CD4-positive, alpha-beta T cell treated with Interleukin-4 for 1 hour (primary cell): ENCODE measurements at places on chromosomes 16 and 17.

DNA sequence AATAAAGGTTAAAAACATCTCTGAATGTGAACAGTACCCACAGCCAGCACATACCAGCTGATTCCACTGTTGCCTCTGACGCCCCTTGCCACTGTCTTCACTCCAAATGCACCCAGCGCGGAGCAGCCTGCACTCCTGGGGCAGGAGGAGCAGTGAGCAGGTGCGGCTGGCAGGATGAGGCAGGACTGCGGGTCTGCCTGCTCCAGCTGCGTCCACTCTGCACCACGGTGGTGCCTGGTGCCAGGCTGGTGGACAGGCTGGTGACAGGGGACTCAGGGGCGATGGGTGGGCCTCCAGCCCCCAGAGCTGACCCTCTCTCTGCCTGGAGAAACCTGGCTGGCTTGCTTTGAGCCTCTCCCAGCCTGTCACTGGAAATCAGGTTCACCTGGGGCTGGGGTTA lies 9.4 kb downstream of the RAB40B start:
- no peak for DNase-seq

- no peak for DNase-seq
Measured at GRCh38 chr16:10069374-10069773, 112.9 kb downstream of the GRIN2A start.

GRCh38 chr17:78933025-78933958 lies 8.1 kb upstream of the TIMP2 start:
- peak; percentile 50 for DNase-seq

DNA sequence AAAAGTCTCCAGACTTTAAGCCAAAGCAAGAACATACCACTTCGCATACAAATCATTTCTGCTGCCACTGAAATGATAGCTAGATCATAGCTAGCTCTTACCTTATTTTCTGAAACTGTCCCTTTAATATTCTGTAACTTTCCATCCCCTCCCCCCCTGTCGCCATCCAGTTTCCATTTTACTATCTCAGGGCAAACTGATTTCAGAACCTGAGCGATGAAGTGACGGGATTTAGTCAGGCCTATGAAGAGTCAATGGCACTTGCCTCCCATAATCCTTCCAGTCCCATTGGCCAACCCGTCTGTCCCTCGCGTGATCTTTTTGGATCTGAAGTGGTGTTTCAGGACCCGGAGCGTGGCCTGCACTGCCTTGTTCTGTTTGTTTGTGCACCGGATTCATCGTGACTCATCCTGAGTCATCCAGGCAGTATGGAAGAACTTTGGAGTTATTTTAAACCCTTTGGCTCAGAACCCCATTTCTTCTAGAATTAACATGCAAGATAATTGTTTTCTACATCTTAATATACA lies 199.8 kb upstream of the CHMP6 start:
- peak; percentile 33 for DNase-seq

DNA sequence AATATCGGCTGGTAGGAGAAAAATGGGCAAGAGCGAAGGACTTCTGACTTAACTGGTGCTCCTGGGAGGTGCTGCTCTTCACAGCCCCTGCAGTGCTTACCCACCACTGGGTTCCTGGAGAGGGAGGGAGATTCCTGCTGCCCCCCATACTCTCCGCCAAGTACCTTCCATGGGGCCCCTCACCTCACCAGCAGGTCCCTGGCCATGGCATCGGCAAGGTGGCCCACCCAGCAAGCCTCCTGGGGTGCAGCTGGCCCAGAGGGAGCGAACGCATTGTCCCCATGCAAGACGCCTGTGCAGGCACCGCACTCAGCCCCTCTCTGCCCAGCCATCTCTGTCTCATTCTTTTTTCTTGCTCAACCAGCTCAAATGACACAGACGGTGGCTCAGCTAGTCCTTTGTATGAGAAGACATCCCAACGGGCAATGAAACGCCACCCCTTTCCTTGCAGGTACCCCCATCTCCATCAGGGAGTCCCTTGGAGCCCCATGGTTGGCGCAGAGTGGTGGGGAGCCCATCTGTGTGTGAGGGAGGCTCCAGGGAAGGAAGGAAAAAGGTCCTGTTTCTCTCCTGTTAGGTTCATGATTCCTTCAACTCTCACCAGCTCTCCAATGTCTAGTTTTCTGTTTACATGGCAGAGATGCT lies 9.6 kb upstream of the ALDH3A1 start:
- DNase-seq = no peak

DNA sequence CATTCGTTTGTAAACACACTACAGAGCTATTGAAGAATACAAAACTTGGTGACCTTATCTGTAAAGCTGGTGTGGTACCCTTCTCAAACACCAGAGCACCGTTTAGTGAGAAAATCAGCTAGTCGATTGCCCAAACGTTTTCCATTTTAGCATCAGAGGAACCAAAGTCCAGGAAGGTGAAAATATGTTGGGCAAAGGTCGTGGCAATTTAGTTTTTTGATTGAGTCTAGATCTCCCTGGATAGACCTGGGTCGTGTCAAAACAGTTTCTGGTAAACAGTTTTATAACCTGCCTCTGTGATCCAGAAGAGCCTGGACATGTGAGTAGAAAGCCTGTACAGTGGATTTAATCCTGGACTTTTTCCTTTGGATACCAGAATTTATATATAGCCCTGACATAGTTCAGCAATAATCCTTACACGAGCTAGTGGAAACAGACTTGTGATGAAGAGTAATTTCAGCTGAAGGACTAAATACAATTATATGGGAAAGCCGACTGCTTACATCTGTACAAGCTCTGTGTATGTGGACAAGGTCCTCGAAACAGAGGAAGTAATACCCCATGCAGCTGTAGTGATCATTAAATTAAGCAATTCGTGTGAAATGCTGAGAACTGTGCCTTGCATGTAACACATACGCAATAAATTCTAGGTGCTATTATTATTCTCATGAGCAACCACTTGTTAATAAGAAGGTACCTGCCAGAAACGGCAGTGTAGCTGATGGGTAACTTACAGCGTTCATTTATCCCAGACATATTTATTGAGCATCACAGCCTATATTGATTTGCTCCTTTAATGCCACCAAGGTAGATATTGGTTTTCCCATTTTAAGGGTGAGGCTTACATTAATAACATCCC lies 72.5 kb downstream of the MAP2K6 start:
- DNase-seq = no peak

GRCh38 chr16:24364596-24364995 lies 108.5 kb downstream of the CACNG3 start:
- no peak for DNase-seq

DNA sequence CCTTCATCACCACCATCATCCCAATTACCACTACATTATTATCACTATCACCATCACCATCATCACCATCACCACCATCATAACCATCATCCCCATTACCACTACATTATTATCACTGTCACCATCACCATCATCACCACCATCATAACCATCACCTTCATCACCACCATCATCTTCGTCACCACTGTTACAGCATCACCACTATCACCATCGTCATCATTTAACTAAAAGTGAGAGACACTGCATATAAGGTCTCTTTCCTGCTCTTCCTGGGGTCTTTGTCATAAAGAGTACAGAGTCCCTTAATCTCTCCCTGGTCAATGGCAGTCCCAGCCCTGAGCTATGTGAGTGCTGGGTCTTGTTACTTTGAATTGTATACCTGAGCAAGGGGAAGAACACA lies 133.5 kb downstream of the CMIP start:
- DNase-seq = peak; percentile 19

GRCh38 chr16:53784291-53784690 lies 80.3 kb downstream of the FTO start:
- no peak for DNase-seq

GRCh38 chr17:37373530-37374159 lies 2.1 kb upstream of the C17orf78 start:
- DNase-seq = peak; percentile 76

DNA sequence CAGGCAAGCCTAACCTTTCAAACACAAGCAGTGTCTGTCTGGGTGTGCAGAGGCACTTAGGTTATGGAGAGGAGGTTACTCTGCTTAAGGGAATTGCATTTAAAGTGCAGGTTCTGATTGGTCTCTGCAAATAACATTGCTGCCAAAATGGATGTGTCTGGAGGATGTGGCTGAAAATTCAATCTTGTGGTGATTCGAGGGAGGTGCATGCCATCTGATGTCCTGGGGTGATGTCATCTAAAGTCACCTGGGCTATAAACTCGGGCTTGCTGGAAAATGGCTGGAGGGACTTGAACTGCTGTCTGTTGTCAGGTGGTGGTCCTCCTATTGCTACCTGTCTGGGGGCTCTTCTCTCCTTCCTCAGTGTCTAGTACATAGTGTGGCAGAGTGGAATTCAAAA lies 28.3 kb upstream of the GPR139 start:
- DNase-seq = no peak

- DNase-seq = no peak
Measured at GRCh38 chr17:33848433-33848832, 406.7 kb upstream of the CCL2 start.

GRCh38 chr16:23082161-23082788 lies 67.0 kb downstream of the USP31 start:
- DNase-seq = no peak

- DNase-seq = no peak
Measured at GRCh38 chr17:65062171-65062915, 5.8 kb upstream of the GNA13 start.

DNA sequence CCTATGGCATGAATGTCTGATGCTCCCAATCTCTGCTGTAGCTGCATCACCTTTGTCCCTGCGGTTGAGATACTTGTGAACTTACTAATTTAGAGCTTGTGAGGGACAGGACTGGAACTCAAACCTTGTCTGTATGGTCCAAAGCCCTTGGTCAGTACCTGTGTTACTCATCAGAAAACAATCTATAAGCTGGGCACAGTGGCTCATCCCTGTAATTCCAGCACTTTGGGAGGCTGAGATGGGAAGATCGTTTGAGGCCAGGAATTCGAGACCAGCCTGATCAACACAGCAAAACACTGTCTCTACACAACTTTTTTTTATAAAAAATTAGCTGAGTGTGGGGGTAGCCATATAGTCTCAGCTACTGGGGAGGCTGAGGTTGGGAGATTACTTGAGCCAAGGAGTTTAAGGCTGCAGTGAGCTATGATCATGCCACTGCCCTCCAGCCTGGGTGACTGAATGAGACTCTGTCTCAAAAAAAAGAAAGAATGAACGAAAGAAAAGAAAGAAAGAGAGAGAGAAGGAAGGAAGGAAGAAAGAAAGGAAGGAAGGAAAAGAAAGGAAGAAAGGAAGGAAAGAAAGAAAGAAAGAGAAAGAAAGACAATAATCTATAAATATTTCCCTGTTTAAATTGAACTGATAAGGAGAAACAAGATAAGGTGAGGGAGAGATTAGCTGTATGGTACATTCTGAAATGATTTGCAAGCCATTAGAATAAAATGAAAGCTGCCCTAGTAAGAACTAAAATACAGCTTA lies 31.7 kb upstream of the MYH10 start:
- no peak for DNase-seq

- DNase-seq = no peak
Measured at GRCh38 chr16:87791295-87792204, 25.8 kb upstream of the KLHDC4 start.

GRCh38 chr16:10880594-10881452 lies 3.8 kb downstream of the CIITA start:
- DNase-seq = no peak

DNA sequence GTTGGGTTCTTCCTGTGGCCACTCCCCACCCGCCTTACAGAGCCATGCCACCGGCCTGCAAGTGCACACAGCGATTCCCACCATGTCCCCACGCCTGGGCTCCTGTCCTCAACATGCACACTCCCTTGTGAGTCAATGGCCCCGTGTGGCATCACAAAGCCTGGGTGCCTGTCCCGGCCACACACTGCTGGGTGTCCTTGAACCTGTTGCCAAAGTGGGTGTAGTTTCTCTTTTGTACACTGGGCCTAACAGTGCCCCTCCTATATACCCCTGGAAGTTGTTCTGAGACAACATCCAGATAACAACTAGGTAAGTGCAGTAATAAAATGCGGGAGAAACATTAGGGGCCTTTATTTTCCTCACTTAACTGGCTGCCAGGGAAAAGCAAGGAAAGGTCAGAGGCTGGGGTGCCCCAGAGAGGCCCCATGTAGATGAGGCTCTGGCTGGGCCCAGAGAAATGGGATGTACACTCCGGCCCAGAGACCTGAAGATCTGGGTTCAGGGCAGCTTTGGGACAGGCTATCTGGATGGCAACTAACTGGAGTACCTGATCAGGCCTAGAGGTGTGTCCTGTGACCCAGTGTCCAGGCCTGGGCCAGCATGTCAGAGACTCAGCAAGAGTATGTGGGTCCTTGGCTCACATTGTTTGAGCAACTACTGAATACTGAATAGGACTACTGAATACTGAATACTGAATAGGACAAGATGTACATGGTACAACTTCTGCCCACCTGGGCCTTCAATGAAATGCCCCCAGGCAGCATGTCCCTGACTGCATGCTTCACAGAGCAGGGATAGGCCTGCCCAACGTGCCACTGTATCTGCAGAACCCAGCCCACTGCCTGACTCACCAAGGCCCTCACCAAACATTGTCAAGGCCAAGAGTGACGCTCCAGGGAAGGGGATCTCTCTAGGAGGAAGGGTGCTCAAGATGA lies 8.3 kb downstream of the ABCC3 start:
- no peak for DNase-seq

GRCh38 chr17:81466564-81467472 lies 45.8 kb downstream of the ACTG1 start:
- no peak for DNase-seq

GRCh38 chr17:72520665-72521303 lies 400.0 kb downstream of the SOX9 start:
- no peak for DNase-seq

- no peak for DNase-seq
Measured at GRCh38 chr16:19130852-19131824, 17.4 kb downstream of the ITPRIPL2 start.

GRCh38 chr16:31876951-31877828 lies 3.6 kb downstream of the ZNF267 start:
- DNase-seq = peak; percentile 74

DNA sequence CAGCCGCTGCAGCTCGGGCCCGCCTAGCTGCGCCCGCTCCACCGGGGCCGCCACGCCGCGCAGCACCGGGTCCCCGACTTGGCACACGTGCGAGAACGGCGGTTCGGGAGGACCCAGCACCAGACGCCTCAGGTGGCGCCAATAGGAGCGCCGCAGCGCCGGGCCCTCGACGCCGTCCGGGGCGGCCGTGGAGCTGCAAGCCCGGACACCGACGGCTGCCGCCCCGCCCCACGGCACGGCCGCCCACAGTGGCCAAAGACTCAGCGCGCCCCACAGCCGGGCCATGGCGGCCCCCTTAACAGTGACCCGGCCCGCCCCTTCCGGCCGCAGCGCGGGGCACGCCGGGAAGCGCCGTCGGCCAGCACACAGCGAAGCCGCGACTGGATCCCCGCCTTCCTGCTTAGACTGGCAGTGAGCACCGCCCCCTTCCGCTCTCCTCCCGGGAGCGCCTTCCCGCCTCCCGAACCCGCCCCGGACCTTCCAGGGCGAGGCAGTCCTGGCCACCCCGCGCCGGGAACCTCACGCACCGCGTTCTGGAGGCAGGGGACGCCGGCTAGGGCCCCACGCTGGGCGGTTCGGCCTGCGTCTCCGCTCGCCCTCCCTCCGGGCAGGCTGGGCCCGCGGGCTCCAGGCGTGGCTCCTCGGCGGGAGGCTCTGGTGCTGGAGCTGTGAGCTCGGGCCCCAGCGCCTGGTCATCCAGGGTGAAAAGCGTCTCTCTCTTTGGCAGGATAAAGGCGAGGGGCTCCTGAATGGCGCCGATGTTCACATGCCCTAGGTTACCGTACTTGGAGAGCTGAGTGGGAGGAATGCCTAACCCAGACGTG lies at the start of gene PDF:
Gene PDF, minus strand, starts transcription at position 303 of the 824 bp plus-strand sequence. Its CDS starts 18 bp downstream, at position 285.
- peak; percentile 73 for DNase-seq

- no peak for DNase-seq
Measured at GRCh38 chr16:88917146-88917914, 50.9 kb upstream of the PABPN1L start.

- DNase-seq = no peak
Measured at GRCh38 chr17:55774846-55775271, 24.0 kb downstream of the PCTP start.

- DNase-seq = no peak
Measured at GRCh38 chr17:63847525-63848249, 5.2 kb upstream of the SMARCD2 start.
